Stimulated activated CD4-positive, alpha-beta T cell treated with anti-CD3 and anti-CD28 coated beads, Interleukin-2, amount 100 ng/mL, for 24 hours (primary cell): ENCODE measurements at places on chromosomes 4 and X.

GRCh38 chr4:67465032-67465762 is 80.1 kb downstream of the CENPC start:
- DNase-seq, result no peak

DNA sequence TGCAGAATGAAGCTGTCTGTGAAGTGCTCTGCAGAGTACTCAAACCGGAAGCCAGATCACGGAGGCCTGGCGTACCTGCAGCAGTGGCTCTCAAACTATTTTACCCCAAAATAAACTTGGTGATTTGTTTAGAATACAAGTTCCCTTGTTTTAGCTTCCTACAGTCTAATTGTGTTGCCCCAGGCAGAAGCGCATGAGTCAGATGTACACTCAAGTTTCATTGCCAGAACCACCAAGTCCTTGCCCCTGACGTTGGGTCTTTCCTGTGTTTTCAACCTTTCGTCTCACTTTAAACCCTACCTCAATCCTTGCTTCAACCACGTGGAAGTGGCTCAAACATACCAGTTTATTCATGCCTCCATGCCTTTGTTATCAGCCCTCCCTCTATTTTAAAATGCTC is 66.2 kb upstream of the SLC7A11 start:
- no peak for DNase-seq

GRCh38 chr4:71609167-71609566 is 174.7 kb downstream of the GC start:
- no peak for DNase-seq

DNA sequence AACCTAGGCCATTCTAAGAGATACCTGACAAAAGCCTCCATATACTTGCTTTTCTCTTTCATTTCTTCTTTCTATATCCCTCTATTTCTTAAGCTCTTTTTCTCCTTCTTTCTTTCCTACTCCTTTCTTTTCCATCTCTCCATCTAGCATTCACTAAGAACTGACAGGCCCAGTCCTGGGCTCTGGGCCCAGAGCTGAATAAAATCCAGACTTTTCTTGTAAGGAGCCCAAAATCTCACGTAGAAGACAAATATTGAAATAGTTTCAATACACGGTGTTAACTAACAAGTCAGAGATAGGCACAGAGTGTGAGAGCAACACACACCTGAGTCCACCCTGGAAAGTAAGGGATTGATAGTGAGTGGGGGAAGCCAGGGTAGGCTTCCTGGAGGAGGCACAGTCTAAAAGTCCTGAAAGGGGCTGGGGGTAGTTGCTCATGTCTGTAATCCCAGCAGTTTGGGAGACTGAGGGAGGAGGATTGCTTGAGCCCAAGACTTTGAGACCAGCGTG is 73.2 kb upstream of the EFNB1 start:
- no peak for DNase-seq

DNA sequence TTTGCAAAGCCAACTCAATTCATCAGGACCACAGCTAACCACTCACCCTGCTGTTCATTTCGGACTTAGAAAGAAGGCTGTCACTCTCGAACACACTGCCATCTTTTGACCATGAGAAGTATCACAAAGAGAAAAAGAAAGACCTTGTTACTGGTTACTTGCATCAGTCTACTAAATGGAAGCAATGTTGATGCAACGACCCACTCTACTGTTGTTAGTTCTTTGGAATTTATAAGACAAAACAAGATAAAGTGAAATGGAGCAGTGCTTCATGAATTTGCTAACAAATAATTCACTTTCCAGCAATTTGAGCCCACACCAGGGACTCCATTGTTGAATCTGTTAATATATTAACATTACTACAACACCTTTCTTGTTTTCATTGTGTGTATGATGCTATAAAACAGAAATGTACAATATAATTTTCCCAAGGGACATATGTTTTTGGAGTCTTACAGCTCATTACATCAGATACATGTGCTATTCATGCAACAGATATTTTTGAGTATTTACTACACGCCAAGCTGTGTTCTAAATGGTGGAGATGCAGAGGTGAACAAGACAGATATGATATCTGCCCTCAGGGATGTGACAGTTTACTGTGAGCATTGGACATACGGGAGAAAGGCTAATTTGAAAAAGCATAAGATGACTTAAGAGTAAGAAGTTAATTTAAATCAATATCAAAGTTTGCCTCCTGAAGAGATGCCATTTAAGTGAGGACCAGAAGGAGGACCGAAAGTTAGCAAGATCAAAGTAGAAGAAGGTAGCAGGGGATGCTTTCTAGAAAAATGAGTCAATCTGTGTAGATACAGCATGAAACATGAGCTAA is 87.2 kb downstream of the AREG start:
- no peak for DNase-seq

DNA sequence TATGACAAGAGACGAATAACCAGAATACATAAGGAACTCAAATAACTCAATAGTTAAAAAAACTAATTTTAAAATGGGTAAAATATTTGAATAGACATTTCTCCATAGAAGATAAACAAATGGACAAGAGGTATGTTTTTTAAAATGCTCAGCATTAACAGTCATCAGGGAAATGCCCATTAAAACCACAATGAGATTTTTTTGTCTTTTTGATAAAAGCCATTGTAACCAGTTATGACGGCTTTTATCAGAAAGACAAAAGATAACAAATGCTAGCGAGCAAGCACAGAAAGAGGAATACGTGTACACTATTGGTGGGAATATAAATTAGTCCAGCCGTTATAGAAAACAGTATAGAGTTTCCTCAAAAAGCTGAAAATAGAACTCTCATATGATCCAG is 388.2 kb upstream of the INTU start:
- no peak for DNase-seq
